ENCODE measurements at places on chromosomes 6 and 20.

GRCh38 chr20:64203037-64203777 is 39.0 kb downstream of the MYT1 start:
- no peak for DNase-seq

GRCh38 chr6:125798734-125799508 is 8.2 kb downstream of the NCOA7 start:
- DNase-seq = no peak

DNA sequence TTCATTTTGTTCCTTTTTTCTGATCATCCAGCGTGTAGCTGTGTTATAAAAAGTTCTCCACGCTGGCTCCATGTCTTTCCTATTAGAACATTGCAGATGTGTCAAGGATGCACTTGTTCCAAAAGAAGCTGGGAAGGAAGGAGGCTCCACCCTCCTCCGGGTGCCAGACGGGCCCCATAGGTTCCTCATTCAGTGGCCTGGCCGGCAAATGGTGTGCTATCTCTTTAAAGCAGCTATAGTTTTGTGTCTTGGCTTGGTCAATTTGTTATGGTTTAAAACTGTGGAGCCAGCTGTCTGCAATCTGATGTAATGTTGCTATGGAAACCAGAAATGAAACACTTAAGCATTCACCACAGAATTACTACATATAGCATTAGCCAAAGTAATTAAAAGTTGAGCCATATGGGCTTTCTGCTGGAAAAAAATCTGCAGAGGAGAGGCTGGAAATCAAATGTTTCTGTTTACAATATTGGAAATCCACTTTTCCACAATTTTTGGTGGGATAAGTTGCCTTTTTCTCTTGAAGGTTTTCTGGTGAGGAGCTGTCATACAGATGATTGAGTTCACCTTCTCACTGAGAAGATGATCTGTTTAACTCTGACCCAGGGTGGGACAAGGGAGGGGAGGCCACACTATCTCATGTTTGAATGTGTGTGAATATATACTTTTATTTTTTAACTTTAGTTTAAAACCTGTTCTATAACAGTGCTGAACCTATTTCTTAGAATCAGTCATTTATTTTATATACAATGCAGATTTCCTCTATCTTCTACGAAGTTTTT is 167.4 kb downstream of the SASH1 start:
- peak; percentile 24 for DNase-seq

GRCh38 chr20:32510601-32511357 is 74.4 kb downstream of the NOL4L start:
- DNase-seq = no peak

- no peak for DNase-seq
Measured at GRCh38 chr6:113451049-113451448, 406.1 kb upstream of the MARCKS start.

DNA sequence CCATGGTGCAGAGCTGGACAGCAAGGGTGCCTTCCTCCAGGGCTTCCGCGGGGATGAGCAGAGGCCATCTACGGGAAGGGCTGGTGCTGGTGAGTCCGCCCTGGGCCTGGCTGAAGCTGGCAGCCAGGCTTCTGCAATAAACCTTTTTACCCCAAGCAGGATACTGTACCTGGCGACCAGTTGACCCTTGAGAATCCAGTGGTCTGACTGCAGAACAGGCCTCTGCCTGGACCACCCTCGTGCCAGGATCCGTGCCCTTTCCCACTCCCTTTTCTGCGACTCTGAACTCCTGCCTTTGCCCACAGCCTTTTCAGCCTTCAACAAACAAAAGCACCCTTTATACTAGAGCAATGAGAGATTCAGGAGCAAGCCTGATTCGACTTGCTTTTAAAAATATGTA is 18.9 kb downstream of the CDH26 start:
- DNase-seq = no peak

GRCh38 chr6:5670811-5671561 is 335.7 kb downstream of the NRN1 start:
- DNase-seq = peak; percentile 20

DNA sequence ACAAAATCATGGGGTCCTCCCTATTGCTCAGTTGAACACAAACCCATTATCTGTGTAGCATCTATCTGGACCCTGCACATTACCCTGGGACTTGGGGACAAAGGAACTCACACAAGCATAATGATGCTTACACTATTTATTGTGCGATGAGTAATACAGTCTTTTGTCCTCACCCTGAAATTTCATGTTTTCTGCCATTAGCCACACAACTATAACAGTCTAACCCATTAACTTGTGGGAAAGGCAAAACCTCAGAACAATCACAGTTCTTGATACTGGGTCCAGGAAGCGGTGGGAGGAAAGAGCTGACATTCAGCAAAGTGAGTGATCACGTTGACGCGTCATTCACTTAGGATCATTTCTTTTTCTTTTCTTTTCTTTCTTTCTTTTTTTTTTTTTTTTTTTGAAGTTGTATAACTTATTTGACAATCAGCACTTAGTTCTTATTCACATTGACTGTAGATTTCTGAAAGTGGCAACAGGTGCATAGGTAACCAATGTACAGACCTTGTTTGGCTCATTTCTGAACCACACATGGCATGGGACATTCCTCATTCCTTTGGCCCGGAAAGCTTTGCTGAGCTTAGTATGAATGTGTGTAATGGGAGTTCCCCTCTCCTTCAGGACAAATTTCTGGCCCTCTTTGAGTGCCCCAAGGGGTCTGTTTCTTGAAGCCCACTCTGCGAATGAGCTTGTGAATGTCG is 94.8 kb upstream of the CNKSR3 start:
- DNase-seq = peak; percentile 65

- DNase-seq = no peak
Measured at GRCh38 chr6:108434222-108434621, 126.5 kb upstream of the FOXO3 start.

DNA sequence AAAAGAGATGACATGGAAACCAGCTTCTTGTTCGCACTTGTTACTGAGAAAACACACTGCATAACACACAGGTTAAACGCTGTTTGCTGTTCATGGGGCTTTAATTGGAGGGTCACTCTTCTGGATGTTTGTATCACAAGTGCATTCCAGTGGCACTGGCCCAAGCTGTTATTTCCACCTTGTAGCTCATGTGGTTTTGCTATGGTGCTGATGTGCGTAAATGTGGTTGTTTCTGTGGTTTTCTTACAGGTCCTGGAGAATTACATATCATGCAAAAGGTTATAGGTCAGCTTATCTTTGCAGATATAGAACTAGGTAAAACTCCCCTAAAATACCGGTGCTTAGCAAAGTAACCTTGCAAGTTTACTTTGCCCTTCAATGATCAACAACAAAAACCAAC is 89.3 kb upstream of the AHI1 start:
- peak; percentile 76 for DNase-seq

- no peak for DNase-seq
Measured at GRCh38 chr20:59938221-59938620, 1.9 kb downstream of the PPP1R3D start.

DNA sequence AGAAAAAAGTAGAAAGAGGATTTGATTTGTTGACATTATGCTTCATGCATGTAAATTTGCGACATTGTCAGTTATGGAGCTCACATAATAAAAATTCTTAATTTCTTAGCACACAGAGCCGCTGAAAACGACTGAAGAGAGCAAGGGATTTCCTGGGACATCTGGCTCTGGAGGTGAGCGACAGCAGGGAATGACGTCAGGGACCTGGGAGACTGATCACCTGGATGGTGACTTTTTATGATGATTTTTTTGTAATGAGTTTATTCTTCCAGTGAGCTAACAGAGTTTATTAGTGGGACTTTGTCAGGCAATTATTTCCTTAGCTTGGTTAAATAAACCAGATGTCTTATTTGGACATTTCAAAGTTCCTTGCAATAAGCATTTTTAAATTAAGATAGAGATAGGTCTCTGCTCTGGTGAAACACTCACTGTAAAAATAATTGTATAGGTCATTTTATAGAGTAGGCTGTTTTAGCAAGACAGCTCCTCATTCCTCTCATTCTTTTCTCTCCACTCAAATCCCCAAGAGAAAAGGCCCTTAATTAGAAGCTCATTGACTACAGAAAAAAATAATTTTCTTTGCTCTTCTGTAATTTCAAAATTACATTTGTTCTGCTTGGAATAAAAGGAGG is 19.4 kb downstream of the TMEM200A start:
- no peak for DNase-seq

- DNase-seq = peak; percentile 34
Measured at GRCh38 chr20:7859356-7859802, 80.9 kb downstream of the HAO1 start.

Measured in activated CD4-positive, alpha-beta T cell treated with anti-CD3 and anti-CD28 coated beads, Interleukin-10, Interleukin-2, amounts not matched to agents 100 ng/mL and 50 ng/mL, durations not matched to agents 16 hours and 8 hours (primary cell).